Upper lobe of left lung (tissue), 6 donors: ENCODE measurements at places on chromosomes 4 and X.

DNA sequence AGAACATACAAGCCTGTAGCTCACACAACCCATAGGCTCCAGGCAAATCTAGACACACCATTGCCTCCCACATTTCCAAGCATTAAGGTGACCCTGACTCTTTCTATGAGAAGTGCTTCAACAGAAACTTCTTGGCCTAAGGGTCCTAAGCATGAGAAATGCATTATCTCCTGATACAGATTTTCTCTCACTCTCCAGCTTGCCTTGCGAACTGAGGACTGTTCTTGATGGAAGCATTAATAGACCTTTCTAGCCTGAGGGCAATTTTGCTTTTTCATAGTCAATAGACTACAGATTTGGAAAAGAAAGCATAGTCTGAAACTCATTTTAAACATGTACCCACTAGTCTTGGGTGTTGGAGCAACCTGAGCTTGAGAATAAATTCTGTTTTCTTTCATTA lies 1801.3 kb upstream of the PCDH7 start:
- no peak for DNase-seq
- H3K36me3 ChIP-seq: no peaks in the 10 kb centered on the region
- H3K27ac ChIP-seq: no peak overlapping the region
- no peaks in the 10 kb centered on the region for H3K4me1 ChIP-seq

DNA sequence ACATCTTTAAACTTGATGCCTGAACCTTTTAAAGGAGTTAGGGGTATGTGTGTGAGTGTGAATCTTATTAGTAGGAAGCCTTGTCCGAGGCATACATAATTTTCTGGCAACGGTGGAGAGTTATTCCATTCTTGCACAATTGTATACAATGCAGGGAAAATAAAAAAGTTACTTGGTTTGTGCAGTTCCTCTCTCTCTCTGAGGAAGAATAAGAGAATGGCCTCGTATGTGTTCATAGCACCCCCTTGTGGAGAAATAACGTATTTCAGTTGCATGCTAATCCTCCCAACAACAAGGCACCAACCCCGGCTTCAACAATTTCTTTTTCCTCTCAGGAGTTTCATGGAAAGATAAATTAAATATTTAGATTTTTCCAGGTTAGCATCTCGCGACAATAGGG lies 33.7 kb upstream of the FGF13 start:
- no peak for DNase-seq
- no peak overlapping the region for H3K4me3 ChIP-seq
- no peak overlapping the region for H3K27ac ChIP-seq
- no peaks in the 10 kb centered on the region for H3K4me1 ChIP-seq
- no peaks in the 10 kb centered on the region for H3K36me3 ChIP-seq

DNA sequence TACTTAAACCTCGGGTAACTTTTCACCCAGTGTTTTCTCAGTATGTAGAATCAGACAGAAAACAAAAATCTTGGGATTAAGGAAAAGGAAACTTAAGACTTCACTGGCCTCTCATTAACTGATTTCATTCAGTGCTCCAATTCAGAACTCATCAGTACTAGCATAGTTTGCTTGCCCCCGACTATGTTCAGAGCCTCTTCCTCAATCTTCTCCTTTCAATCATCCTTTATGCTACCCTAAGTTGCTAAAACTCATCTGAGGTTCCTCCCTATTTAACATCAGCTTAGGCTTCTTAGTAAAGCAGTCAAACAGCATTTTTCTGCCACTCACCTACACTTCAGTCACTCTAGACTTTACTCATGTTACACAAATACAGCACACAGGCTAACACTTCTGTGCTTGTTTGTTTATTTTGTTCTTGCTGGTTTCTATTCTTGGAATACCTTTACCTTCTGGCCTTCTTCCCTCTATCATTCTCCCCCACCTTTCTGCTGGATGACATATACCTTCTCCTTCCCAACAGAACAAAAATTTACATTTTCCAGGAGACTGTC lies 163.0 kb upstream of the TLL1 start:
- H3K4me1 ChIP-seq: peaks cover 4% of the 10 kb centered on the region
- no peak overlapping the region for H3K4me3 ChIP-seq
- no peaks in the 10 kb centered on the region for H3K36me3 ChIP-seq
- no peak overlapping the region for H3K27ac ChIP-seq
- DNase-seq: no peak

- H3K27ac ChIP-seq: no peak overlapping the region
- H3K4me3 ChIP-seq: peak overlapping the region; percentile 23
- peaks cover 14% of the 10 kb centered on the region for H3K27me3 ChIP-seq
- no peak for DNase-seq
Measured at GRCh38 chrX:145816601-145817315, 871 bp upstream of the SLITRK2 start.

- no peak overlapping the region for H3K27ac ChIP-seq
- H3K4me3 ChIP-seq: no peak overlapping the region
- H3K36me3 ChIP-seq: no peaks in the 10 kb centered on the region
- H3K4me1 ChIP-seq: no peaks in the 10 kb centered on the region
Measured at GRCh38 chrX:16931855-16932575, 14.4 kb upstream of the REPS2 start.

- no peaks in the 10 kb centered on the region for H3K36me3 ChIP-seq
- H3K4me3 ChIP-seq: no peak overlapping the region
- peak; percentile 23 for DNase-seq
- H3K27ac ChIP-seq: no peak overlapping the region
Measured at GRCh38 chr4:138673053-138673452, 342.5 kb upstream of the NOCT start.

- peak overlapping the region; percentile 54 for H3K4me3 ChIP-seq
- no peaks in the 10 kb centered on the region for H3K36me3 ChIP-seq
- no peaks in the 10 kb centered on the region for H3K27me3 ChIP-seq
- no peak for DNase-seq
- peaks cover 3% of the 10 kb centered on the region for H3K4me1 ChIP-seq
- H3K27ac ChIP-seq: peak overlapping the region; percentile 85
Measured at GRCh38 chr4:174520660-174521059, 1.6 kb downstream of the HPGD start.

DNA sequence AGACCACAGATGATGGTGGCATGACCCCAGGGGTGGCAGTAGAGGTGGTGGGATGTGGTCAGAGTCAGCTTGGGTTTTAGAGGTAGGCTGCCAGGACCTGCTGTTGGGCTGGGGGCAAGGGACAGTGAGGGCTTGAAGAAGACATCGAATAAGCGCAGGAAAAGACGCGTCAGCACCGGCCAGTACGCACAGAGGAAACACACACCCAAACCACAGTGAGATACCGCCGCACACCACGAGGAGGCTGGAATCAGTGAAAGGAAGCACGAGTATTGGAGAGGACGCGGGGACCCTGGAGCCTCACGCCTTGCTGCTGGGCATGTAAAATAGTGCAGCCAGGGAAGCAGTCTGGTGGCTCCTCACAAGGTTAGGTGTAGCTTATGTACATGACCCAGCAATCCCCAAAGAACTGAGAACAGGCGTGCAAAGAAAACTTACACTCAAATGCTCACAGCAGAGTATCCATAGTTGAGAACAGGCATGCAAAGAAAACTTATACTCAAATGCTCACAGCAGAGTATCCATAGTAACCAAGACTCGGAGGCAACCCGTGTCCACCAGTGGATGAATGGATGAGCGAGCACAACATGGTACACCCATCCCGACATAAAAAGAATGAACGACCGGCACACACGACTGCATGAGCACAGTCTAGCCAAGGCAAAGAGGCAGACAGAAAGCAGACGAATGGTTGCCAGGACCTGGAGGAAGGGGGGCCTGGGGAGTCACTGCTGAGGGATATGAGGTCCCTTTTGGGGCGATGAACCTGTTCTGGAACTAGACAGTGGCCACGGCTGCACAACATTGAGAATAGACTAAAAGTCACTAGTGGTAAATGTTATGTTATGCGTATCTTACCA lies 13.3 kb downstream of the PDZD4 start:
- no peaks in the 10 kb centered on the region for H3K4me1 ChIP-seq
- H3K4me3 ChIP-seq: no peak overlapping the region

DNA sequence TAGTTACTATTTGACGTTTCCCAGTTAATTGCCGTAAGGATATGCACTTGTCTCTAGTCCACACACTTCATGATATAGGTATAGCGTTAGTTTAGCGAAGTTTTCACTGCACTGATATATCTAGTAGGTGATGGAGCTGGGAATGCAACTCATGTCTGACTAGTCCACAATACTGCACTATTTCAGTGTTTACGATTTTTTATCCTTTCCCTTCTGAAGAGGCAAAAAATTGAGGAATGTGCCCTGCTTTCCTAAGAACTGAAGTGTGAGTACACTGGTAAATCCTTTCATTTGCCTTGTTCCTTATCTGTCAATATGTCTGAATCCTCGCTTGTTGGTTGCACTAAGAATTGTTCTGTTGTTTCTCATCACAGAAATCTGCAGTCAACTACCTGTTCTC lies 1.0 kb downstream of the RPL36A start:
- H3K27ac ChIP-seq: peak overlapping the region; percentile 81
- H3K4me1 ChIP-seq: peaks cover 6% of the 10 kb centered on the region
- H3K4me3 ChIP-seq: peak overlapping the region; percentile 63
- no peak for DNase-seq

- no peak for DNase-seq
- H3K27me3 ChIP-seq: no peaks in the 10 kb centered on the region
- no peaks in the 10 kb centered on the region for H3K4me1 ChIP-seq
- no peaks in the 10 kb centered on the region for H3K36me3 ChIP-seq
- H3K27ac ChIP-seq: no peak overlapping the region
Measured at GRCh38 chr4:82525307-82525911, 36.4 kb downstream of the TMEM150C start.

DNA sequence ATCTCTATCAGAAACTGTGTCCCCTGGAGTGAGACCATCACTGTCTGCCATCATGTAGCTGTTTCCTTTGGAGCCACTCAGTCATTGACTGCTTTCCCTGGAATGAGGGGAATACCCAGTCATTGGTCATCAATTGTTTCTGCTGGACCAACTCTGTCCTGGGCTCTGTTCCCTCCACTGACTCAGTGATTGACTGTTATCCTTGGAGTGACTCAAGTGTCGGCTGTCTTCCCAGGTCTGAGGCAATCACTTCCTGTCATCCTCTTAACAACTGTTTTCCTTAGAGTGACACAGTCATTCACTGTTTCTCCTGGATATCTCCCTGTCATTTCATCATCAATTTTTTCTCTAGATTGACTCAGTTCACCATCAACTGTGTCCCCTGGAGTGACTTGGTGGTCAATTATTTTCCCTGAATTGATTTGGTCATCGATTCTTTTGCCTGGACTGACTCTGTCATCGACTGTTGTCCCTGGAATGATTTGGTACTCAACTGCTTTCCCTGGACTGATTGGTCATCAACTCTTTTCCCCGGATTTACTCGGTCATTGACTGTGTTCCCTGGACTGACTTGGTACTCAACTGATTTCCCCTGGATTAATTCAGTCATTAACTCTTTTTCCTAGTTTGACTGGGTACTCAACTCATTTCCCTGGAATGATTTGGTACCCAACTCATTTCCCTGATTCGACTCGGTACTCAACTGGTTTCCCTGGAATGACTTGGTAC lies 327.9 kb upstream of the VCX start:
- H3K4me3 ChIP-seq: no peak overlapping the region
- no peaks in the 10 kb centered on the region for H3K27me3 ChIP-seq
- H3K27ac ChIP-seq: no peak overlapping the region
- DNase-seq: no peak

- H3K27ac ChIP-seq: no peak overlapping the region
- no peaks in the 10 kb centered on the region for H3K4me1 ChIP-seq
- H3K4me3 ChIP-seq: no peak overlapping the region
- no peak for DNase-seq
Measured at GRCh38 chrX:129642641-129643040, 12.1 kb downstream of the APLN start.

DNA sequence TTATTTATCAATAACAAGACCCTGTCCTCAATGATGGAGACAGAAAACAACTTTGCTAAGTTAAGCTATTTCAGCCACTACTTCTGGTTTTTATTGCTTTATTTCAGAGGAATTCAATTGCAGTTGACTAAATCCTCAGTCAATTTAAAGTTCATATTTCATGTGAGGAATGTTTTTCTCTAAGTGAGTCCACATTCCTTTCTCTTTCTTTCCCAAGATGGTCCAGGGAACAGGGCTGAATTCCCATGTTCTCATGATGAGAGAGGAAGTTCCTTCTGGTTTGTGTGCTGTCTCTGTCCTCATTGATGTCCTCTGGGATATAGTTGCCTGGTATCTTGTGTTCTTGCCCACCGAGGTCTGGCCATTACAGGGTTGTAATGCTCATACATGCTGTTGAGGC lies 117.2 kb downstream of the SLIT2 start:
- H3K27ac ChIP-seq: no peak overlapping the region
- no peaks in the 10 kb centered on the region for H3K4me1 ChIP-seq
- no peaks in the 10 kb centered on the region for H3K27me3 ChIP-seq
- no peak for DNase-seq
- H3K36me3 ChIP-seq: no peaks in the 10 kb centered on the region

DNA sequence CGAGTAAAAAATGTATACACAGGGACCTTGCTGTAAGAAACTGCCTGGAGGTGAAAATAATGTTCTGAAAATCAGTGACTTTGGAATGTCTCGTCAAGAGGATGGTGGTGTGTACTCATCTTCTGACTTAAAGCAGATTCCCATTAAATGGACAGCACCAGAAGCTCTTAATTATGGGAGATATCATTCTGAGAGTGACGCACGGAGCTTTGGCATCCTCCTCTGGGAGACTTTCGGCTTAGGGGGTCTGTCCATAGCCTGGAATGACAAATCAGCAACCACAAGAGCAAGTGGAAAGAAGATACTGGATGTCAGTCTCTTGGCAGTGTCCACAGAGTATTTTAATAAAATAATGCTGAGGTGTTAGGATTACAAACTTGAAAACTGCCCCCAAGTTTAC lies 129.4 kb downstream of the THOC2 start:
- H3K4me1 ChIP-seq: no peaks in the 10 kb centered on the region
- no peaks in the 10 kb centered on the region for H3K27me3 ChIP-seq
- no peak overlapping the region for H3K27ac ChIP-seq
- H3K36me3 ChIP-seq: peaks cover 3% of the 10 kb centered on the region
- DNase-seq: no peak

DNA sequence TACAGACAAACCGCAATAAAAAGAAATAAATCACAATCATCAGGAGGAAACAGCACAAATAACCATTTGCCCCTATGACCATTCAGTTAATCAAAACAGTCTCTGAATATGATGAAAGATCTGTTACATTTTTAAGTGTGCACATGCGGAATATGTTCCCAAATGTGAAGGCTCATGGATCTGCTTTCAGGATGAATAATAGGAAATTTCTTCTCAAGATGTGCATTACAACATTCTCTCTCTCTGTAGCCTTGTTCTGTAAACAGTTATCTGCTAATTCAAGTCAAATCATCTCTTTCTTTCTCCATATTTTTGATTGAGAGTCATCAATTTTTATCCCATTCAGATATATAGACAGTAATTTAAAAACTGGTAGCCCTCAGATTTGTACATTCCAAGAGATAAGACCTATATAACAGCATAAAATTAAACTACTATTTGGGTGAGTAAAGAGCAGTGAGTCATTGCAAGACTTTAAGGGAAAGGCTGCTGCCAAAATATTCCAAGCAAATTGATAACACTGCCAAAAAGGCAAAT lies 433.9 kb upstream of the ATOH1 start:
- H3K27ac ChIP-seq: no peak overlapping the region
- no peaks in the 10 kb centered on the region for H3K36me3 ChIP-seq
- H3K4me3 ChIP-seq: no peak overlapping the region
- no peaks in the 10 kb centered on the region for H3K27me3 ChIP-seq
